AG09319 (cell line): ENCODE measurements at places on chromosomes 5 and 9.
A peak's percentile ranks its signal among the peaks of the same experiment; 100 is the strongest.

DNA sequence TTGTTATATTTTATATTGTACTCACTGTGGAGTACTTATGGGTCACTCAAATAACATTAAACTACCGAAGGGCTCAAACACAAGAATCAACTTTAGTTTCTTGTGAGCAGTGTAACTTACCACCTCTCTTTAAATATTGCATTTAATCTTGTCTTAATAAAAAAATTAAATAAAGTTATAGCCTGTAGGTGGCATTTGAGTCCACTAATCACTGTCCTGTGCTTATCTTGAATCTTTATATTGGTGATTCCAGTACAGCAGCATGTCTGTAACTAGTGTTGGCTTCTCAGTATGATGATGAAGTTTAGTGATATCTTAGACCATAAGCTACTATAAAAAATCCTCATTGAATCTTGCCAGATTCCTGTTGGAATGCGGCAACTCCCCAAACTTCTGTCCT lies 313.8 kb downstream of the FAM170A start:
- peak; percentile 0 for DNase-seq

DNA sequence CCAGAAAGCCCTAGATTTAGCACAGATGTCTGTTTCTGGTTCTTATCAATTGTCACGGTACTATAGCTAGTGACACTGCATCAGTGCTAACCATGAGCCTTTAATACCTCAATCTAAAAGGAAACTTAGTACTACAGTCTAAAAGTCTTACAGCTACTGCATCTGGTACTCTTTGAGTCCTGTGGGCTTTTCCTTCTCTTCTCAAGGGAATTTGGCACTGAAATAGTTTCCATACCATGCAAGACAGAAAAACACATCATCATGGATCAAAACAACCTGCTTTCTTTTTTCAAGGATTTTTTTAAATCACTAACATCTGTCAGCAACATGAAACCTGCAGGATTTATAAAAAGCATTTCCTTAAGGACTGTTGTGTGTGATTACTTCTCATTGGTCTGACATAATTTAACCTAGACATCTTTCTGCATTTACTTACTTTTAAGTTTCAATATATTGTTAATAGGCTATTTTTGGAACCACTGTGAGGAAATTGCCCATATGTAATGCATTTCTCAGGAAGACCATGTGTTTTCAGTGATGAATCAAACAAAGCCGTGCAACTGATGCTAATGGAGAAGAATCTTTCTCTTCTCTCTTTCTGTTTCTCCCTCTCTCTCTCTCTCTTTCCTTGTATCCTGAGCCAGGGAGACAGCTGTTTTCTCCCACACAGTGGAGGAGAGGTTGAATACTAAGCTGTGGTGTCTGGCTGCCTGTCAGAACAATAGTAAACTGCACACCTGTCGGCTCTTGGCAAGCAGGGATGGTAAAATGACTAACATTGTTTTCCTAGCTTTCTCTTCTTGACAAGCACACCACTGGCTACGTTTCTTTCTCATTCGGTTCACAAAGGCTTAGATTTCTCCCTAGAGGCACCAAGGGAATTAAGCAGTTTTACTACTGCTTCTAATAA lies 273.4 kb downstream of the CSNK1G3 start:
- peak; percentile 56 for DNase-seq

DNA sequence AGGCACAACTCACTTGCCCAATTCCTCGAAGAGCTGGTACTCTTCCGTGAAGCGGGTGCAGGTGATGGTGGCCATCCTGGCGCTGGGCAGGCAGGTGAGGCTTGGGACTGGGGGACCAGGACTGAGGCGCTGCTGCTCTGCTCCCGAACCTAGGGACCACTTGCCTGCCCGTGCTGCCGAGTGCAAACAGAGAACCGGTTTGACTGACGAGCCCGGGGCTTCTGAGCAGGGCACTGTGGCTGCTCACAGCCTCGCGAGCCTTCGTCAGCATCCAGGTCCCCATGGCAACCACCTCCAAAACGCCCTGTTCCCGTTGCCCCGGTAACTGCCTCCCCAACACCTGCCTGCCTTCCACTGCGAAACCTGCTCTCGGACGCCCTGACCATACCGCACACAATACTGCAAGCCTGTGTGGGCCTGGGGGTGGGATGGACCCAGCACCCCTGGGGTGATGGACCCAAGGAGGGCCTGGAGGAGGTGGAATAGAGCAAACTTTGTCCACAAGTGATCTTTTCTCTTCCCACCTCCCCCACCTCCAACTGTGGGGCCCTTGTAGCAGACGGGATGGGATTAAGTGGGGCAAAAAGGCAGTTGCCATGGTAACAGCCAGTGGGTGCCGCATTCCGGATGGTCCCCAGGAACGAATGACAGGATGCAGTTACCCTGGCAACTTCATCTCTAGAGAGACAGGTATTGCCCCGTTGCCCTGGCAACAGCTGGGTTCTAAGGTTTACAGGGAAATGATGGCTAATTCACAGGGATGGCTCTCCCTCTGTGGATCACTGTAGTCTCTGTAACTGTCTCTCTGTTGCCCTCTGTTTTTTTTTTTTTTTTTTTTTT lies at the start of gene CAMK2A:
TSS of gene CAMK2A (minus strand) at position 223 of the 840 bp plus-strand sequence. CDS start at position 75, 148 bp downstream.
- no peak for DNase-seq

GRCh38 chr5:133124891-133125290 lies 73.1 kb downstream of the HSPA4 start:
- DNase-seq = no peak

- DNase-seq = peak; percentile 19
Observed at GRCh38 chr5:61817472-61818326, 485.6 kb downstream of the ZSWIM6 start.

GRCh38 chr5:155303120-155303519 lies 289.6 kb downstream of the KIF4B start:
- no peak for DNase-seq

- DNase-seq = peak; percentile 54
Observed at GRCh38 chr5:181243564-181244343, at the start of gene RACK1. RACK1 (minus strand) TSS chr5:181243906; CDS start chr5:181243800, 106 bp downstream.

GRCh38 chr5:138849439-138849838 lies 25.7 kb downstream of the LRRTM2 start:
- DNase-seq = no peak

GRCh38 chr9:36092509-36093215 lies 43.9 kb upstream of the GLIPR2 start:
- DNase-seq = no peak

DNA sequence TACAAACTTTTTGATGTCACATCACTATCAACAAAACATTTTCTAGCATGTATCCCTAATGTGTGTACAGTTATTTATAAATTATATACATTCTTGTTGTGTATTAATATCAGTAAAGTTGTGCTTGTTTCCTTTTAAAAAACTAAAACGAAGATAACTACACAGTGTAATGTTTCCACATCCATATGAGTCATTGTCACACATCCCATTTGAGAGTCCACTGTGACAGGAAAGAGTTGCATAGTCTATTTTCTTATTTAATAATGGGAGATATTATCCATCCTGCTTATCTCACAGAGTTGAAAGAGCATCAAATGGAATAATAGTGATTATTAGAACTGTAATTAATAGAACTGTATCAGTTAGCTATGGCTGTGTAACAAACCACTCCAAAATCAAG lies 434.0 kb upstream of the CLINT1 start:
- no peak for DNase-seq

DNA sequence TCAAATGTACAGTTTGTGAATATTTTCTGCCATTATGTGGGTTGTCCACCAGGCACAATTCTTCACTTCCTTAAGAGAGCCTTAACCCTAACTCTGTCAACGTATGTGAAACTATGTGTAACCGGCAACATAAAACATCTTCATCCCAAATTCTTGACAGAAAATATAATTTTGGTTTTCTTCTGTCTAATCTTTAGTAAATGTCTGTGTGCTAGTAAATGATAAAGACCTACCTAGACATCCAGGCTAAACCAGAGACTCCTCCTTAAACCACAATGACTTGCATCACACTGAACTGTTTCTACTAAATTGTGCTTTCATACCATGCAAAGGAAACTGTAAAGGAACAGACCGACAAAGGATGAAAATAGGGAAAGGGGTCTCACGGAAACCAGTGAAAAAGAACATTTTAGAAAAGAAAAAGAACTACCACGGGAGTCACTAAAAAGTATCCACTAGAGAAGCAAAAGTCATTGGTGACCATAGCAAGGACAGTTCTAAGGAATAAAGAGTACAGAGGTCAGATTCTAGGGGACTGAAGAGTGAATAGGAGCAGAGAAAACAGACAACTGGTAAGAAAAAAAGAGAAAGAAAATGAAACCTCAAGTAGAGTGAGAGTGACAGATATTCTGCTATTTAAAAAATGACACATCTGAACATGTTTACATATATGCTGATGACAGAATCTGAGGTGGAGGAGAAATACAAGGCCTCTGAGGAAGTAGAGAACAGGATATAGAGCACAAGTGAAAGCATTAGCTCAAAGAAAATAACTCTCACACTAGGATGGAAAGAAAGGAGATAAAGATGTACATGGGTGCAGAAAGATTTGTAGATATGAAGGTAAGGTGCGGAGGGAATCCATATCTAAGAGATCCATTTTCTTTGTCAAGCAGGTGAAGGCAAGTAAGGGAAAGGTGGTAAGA lies 49.4 kb downstream of the FNIP1 start:
- no peak for DNase-seq

GRCh38 chr5:151258816-151259215 lies 5.8 kb downstream of the GM2A start:
- no peak for DNase-seq

DNA sequence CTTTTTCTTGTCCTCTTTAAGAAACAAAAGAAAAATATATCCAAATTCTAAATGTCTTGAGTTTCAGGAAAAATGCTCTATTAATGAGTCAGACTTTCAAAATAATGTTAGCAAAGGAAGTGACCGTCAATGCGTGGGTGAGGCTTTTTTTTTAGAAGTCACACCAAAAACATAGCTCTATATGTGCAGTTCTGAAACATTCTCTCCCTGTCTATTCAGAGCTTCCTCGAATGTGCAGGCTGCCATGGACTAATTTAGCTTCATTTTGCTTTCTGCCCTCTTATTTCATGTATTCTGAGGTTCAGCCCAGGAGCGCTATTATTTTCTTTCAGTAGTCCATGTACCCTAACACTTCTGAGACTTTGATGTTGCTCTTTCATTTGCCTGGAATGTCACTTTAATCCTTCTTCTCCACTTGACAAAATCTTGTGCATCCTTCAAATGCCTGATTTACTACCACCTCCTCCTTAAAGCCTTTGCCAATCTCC lies 72.5 kb upstream of the RASA1 start:
- peak; percentile 18 for DNase-seq

DNA sequence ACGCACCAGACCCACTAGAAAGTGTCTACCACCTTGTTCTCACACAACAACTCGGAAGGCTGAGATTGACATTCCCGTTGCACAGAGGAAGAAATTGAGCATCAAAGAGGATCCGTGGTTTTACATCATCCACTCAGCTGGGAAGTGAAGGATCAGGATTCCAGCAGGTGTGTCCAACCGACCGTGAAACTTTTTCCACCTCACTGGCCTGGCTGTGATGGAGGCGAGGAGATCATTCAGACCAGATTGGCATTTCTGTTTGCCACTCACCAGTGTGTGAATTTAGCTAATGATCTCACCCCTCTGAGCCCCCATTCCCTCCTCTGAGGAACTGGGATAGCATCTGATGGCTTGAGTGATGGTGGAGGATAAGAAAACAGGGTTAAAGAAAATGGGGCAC lies 46.7 kb upstream of the CPLX2 start:
- no peak for DNase-seq

- no peak for DNase-seq
Observed at GRCh38 chr9:105393576-105394344, 54.1 kb upstream of the FSD1L start.

- no peak for DNase-seq
Observed at GRCh38 chr5:141716009-141716408, 34.0 kb upstream of the ARAP3 start.

GRCh38 chr5:73295921-73296320 lies 122.9 kb downstream of the TMEM174 start:
- DNase-seq = no peak

GRCh38 chr5:18461766-18462165 lies 827.5 kb downstream of the TAF11L14 start:
- no peak for DNase-seq

GRCh38 chr5:150539206-150539605 lies 31.3 kb downstream of the NDST1 start:
- DNase-seq = no peak

DNA sequence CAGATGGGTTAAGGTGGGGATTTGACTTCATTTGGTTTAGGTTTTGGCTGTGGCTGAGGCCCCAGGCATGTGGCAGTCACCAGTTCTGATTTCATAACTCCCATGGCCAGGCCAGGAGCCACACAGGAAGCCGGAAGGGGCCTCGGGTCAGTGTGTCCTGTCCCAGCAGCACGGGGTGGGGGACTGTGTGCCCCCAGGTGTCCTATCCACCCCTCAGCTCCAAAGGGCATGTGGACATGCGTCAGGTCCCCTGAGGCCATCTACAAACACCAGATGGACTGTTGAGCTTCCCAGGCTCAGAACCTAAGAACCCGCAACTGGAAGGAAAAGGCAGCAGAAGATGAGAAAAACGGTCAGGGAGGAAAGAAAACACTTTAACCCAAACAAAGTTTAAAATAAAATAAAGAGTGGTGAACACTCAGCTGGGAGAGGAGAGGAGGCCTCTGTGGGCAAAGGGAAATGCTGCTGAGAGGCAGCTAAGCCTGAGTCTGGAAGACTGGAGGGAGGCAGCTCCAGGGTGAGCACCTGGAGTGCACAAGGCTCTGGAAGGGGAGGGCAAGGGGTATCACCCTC lies 260.8 kb downstream of the AUH start:
- no peak for DNase-seq

DNA sequence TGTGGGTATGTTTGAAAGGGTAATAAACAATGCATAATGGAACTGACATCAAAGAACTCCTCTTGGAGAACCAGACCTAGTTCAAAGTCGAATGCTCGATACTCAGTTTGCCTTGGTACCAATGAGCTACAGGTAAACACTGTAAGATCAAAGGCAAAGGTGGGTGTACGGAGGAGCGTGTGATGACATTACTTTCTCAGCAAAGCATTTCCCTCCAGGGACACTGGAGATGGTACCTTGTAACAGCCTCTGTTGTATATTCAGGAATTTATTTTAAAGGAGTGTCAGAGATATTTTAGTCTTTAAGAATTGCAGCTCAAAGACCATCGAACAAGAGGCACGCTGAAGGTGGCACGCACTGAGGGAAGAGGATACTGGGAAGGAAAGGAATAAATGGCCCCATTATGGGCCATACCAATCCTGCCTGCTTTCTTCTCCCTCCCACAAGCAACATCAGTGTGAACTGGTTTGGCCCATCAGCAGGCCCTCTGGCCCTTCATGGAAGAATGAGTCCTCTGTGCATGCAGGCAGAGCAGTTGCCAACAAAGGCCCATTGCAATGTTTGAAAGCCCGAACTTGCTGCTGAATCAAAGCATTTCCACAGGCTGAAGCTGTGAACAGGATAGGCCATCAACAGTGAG lies 410.2 kb downstream of the ACTL7B start:
- no peak for DNase-seq

DNA sequence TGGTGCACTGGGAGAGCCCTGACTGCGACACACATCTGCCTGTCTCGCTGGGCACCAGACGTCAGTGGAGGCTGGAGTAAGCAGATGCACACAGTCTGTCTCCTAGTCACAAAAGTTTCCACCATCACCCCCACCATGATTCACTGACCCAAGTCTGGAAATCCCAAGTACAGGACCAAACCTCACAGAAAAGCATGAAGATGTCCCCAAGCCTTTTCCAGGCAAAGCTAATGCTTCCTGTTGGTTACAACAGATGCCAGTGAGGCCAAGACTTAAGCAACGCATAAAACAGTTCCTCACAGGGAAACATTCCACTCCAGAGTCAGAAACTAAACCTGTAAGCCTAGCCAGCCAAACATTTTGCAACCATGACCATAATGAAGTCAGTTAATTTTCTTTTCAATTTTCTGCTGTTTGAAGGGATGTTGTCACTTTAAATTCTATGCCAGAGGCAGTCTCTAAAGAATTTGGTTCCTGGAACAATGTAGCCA lies 259.3 kb upstream of the SLC30A5 start:
- peak; percentile 12 for DNase-seq

GRCh38 chr5:111930905-111931461 lies 174.0 kb upstream of the NREP start:
- DNase-seq = no peak
